CD8-positive, alpha-beta memory T cell (primary cell): ENCODE measurements at places on chromosomes 7 and 10. TPM values are rescaled to one million over a fixed set of nuclear protein-coding genes. Genes with fewer than 3 reads are reported as not detected.

GRCh38 chr7:117084286-117084685 lies 131.0 kb downstream of the ST7 start:
- DNase-seq, result no peak

- no peak for DNase-seq
Measured at GRCh38 chr7:92827464-92828120, 8.8 kb downstream of the CDK6 start.

LRIT1 gene
- not detected for total RNA-seq

- no peak for DNase-seq
Measured at GRCh38 chr7:121793716-121794115, 79.2 kb upstream of the PTPRZ1 start.

DNA sequence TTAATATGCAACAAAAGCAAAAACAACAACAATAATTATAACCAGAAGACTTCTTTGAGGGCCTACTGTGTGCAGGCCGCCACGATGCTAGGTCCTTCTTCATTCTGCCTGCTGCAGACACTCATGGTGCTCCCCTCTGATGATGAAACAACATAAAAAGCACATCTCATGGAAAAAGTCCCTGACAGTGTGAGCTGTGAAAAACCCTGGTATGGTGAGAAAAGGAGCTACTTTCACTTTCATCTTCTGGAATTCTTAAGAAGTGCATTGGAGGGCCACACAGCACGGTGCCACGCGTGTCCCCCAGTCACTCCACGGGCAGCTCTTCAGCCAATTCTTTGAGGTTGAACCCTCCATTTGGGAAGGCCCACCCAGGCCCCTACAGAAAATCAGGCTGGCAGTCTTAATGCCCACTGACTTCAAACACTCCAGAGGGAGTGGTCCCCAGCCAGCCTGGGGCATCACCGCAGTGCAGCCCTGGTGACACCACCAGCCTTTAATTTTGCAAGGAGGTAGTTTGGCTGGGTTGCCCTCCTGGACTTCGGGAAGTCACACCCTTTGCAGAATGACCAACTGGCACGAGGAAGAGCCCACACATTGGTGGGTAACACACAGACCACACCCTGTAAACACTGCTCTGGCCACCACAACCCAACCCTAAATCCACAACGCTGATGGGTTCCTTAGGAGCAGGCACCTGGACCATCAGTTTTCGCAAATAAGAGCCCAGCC lies 7.7 kb downstream of the KCNMA1 start:
- DNase-seq, result no peak

DNA sequence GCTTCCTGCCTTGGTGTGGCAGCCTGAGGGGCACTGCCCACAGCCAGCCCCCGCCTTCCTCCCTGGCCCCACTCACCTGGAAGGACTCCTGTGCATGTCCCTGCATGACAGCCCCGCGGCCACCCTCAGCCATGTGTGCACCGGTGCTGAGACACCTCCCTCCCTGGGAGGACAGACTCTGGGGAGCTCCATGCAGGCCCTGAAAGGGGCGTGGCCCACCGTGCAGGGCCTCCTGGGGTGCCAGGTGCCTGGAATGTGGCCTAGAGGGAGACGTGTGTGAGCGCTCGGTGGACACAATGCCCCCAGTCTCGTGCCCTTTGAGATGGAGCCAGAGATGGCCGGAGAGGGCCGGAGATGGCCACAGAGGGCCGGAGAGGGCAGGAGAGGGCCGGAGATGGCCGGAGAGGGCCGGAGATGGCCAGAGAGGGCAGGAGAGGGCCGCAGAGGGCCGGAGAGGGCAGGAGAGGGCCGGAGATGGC lies 59.1 kb upstream of the PPP2R2D start:
- no peak for DNase-seq

- DNase-seq, result no peak
Measured at GRCh38 chr7:136446751-136447150, 421.7 kb upstream of the CHRM2 start.

NPFFR1 gene
- not detected for total RNA-seq

GRCh38 chr10:99843310-99843709 lies 60.9 kb downstream of the ABCC2 start:
- no peak for DNase-seq

DNA sequence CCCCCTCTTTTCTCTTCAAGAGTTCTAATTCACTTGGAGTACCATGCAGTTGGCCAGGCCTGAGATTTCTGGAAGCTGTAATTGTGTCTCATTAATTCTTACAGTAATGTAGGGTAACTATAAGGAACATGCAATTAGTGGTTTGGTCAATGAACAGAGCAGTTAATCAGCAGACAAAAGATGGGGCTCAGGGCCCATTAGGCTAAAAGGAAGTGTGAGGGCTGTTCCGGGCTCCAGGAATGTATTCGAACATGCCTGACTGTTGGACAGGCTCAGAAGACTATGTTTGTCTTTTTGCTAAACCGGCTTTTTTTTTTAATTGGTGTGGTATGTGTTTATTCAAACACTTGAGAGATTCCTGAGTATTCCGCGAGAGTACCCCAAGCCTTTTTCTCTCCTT lies 42.5 kb upstream of the FZD8 start:
- DNase-seq, result no peak

DYNC1I1 gene
- not detected for total RNA-seq

ADK gene
- 64.4 TPM for total RNA-seq

- DNase-seq, result no peak
Measured at GRCh38 chr7:98162758-98163157, 48.5 kb upstream of the BHLHA15 start.

DNA sequence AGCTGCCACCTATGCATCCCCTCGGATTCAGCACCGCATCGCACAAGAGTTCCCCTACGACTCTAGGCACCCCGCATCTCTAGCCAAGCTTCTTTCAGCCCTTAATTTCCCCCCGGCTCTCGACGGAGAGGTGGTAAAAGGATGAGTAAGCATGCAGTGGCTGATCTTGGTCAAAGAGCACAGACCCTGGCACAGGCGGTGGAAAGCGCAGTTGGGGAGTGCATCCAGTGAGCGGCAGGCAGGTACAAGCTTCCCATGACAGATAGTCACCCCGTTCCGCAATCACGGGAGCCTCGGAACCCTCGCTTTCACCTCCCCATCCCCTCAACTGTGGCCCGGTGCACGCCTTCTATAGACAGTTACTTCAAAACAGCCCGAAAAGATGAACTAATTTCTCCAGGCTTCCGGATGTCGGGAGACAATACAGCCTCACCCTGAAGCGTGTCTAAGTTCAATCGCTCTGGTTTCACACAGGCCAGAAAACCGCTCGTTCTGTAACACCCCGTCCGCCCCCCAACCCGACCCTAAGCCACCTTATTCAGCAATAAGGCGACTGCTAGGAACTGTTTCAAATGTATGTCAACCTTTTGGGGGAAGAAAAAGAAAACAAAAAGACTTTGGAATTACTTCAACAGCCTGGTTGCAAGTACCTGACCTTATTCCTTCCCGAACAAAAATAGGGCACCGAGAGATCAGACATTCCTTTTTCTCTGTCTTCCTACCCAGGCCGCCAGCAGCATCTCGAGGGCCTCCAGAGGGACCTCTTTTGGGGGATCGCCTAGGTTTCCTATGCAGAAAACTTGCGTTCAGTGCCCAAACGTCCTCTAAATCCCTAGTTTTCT lies 1.4 kb downstream of the RHEB start:
- DNase-seq, result peak; percentile 48

DNA sequence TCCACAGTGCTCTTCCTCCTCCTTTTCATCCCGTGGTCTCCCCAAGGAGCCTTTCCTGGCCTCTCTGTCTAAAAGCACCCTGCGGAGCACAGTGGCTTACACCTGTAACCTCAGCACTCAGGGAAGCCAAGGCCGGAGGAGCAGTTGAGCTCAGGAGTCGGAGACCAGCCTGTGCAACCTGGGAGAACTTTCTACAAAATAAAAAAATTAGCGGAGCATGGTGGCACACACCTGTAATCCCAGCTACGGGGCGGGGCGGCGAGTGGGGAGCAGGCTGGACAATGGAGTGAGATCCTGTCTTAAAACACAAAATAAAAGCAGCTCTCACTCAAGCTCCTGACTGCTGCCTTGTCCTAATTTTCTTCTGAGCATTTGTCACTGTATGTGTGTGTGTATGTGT lies 1.4 kb upstream of the COBL start:
- DNase-seq, result no peak

DNA sequence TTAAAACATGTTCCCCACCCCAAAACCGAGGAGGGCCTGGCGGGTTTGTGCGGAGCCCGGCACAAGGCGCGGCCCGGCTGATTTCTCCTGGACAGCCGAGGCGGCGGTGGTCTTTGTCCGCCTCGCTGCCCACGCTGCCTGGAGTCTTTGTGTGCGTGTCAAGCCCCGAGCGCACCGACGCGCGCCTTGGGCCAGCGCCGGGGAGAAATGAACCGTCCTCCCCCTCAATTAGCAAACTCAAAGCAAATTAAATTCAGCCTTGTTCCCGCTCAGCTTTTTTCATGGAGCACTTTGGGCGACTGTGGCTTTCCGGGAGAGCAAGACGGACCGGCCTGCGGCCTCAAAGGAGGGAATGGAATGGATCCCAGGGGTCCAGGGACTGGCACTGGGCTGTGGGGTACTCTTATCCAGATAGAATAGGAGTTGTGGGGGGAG lies 4.1 kb downstream of the EMX2 start:
- no peak for DNase-seq

- no peak for DNase-seq
Measured at GRCh38 chr10:43955002-43955596, 306.4 kb upstream of the ZNF32 start.

GRCh38 chr10:42962902-42963231 lies 114.0 kb upstream of the RET start:
- no peak for DNase-seq

- DNase-seq, result no peak
Measured at GRCh38 chr10:68212721-68213352, 19.1 kb downstream of the ATOH7 start.

- no peak for DNase-seq
Measured at GRCh38 chr10:74439213-74439612, 288.2 kb downstream of the ADK start.

DNA sequence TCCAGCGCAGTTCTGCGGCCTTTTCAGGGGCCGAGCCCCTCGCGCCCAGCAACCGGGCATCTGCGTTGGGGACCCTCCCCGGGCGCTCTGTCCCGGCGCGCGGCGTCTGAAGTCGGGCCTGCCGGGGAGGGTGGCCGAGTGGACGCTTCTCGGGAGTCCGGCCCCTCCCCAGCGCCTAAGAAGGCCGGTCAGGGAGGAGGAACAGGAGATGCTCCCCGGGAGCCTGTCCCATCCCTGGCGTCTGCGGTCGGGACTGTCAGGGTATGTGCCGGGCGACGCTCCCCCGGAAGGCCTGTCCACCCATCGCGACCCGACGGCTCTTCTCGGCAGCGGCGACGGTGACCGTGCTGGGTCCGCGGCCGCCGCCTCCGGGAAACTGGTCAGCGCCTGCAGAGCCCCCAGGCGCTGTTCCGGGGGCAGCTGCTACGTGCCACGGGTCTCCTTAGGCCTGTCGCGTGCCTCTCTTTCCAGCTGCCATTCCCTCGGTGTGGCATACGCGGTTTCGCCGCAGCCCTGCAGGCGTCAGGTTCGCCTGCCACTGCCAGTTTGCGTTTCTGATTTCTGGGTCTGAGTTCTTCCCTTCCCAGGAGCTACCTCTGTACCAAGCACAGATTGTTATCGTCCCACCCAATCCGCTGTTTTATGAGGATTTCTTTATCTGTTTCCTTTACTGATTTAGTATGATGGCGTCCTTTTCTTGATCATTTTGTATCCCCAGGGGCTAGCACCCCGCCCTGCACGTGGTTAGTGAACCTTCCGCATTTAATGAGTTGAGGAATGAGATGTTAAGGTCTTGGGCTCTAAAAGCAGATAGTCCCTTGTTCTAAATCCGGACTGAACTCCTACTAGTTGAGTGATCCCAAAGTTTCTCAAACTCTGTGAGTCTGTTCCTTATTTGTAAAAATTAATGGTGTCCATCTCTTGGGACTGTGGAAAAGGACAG lies 782 bp downstream of the IFIT5 start:
- peak; percentile 65 for DNase-seq

GRCh38 chr10:77138541-77138940 lies 499.1 kb downstream of the KCNMA1 start:
- DNase-seq, result no peak

DNA sequence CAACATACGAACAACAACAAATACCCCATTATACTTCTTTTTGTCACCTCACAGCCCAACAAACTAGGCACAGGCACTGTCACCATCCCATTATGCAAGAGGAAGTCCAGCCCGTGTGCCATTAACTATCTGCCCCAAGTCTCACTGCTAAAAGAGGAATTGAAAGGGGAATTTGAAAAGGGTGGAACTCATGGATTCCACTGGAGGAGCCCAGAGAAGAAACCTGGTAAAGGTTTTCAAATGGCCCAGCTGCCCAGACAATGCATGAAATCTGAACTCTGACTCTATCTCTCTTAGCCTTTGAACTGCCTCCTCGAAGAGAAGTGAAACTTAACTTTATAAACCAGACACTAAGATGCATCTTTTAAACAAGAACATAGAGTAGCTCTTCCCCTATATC lies 130.0 kb downstream of the PLXNA4 start:
- no peak for DNase-seq

GRCh38 chr10:98028168-98028770 lies 2.2 kb downstream of the CRTAC1 start:
- DNase-seq, result peak; percentile 37

CD36 gene
- total RNA-seq, result 4.6 TPM

RAB19 gene
- total RNA-seq, result 10.4 TPM

GRCh38 chr10:125057158-125058001 lies 103.0 kb downstream of the CTBP2 start:
- no peak for DNase-seq

SPDYE8 gene
- total RNA-seq, result not detected

LEP gene
- total RNA-seq, result not detected

GRCh38 chr10:98963608-98964007 lies 272.0 kb downstream of the HPSE2 start:
- no peak for DNase-seq

DNA sequence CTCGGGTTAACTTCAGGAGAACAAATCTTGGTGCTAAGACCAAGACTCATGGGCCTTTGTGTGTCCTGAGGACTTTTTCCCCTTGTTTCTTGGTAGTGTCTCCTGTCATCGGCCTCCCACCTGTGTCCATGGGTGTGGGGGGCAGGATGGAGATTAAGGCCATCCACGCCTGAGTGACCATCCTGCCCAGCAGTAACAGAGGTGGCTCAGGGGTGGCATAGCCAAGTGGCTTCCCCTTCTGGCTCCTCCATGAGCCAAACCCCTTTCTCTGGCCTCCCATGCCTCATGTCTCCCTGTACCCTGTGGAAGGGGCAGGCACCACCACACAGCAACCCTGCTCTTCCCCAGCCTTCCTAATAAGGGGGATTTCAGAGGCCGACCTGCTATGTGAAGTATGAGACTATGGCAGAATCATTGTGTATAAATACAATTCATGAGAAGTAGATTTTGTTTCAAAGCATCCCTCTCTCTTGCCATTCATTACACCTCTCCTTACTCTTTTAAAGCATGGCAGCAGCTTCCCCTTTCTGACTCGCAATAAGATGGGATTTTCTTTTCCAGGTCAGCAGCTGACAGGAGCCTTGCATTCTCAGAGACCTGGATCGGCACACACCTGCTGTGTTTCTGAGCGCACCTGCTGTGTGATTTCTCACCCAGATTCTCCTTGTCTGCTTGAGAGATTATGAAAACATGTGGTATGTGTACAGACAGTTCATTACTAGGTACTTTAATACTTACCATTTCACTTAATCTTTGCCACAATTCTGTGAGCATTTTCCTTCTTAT lies 102.5 kb downstream of the XPNPEP1 start:
- DNase-seq, result no peak

GRCh38 chr7:27178366-27178765 lies 4.2 kb upstream of the HOXA10 start:
- DNase-seq, result no peak

GRCh38 chr7:125834421-125834820 lies 904.8 kb upstream of the POT1 start:
- DNase-seq, result no peak
